ELF-1 (cell line): ENCODE measurements at places on chromosomes 13 and 19.

DNA sequence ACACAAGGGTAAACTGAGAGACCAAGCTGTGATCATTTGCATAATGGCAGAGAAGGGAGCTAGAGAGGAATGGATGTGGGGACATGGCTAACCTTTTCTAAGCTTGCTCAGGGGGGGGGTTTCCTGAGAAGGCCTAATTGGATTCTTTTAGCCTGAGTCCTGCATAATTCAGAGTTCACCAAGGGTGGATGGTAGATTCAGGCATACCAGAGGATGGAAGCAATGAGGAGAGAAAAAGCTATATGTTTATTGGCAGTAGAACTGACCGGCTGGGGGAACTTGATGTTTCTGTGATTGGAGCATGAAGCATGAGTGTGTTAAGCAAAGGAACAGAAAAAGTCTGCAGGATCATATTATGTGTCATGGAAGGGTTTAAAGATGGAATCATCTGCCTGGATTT, 65.9 kb upstream of the KLF12 start:
- no peak for DNase-seq

DNA sequence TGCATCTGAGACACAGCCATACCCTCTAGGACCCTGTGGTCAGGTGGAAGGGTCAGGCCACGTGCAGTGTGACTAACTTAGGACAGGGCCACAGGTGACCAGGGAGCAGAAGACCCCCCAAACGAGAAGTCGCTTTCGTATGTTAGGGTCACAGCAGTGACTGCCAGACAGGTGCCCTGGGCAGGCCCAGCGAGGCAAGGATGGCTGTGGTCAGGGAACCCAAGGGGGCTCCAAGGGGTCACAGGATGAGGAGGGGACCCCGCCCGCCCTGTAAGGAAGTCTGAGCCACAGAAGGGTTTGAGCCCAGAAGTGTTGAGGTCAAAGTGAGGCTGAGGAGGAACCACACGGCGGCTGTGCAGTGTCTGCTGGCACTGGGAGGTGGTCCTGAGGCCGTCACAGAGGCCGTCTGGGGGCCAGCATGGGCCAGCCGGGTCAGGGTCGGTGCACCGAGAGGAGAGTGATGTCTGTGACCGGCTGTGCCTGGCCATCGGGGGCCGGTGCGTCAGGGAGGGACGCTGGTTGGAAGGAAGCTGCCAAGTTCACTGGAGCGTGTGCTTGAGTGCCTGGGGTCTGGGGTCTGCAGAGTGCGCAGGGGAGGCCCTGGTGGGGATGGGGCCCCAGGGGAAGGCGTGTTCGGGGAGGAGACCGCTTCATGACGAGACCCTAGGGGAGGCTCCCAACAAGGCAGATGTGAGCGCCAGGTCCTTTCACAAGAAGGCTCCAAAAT, 24.8 kb upstream of the TMEM255B start:
- DNase-seq, result no peak

- peak; percentile 62 for DNase-seq
Measured at GRCh38 chr19:51294211-51294976, 17.1 kb upstream of the IGLON5 start.

GRCh38 chr19:4061178-4061682, 5.5 kb downstream of the ZBTB7A start:
- no peak for DNase-seq

- DNase-seq, result no peak
Measured at GRCh38 chr13:26919311-26919710, 158.7 kb upstream of the GPR12 start.

DNA sequence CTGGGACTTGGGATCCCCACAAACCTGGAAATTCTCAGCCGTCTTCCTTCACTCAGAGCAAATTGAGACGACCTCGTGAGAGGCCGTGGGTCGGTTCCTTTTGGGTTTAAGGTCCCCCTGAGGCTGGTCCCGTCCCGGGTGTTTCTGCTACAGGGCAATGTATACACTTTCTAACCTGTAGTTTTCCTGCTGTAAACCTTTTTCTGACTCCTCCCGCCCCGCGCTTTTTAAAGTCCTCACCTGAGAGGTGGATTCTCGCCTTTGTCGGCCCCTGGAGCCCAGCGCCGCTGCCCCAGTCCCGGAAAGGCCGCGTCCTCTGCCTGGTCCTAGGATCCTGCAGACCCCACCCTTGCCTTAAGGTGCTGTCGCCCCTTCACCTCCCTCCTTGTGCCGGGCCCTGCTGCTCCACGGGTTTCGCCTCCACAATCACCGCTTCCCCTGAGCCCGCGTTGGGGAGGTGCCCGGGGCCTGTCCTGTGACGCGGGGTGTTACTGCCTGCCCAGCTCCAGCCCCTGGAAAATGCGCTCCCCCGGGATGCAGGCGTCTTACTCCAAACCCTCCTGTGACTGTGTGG, 391 bp downstream of the ZNF761 start:
- DNase-seq, result peak; percentile 48
